ENCODE measurements at places on chromosomes 4 and X. TPM values are rescaled to one million over a fixed set of nuclear protein-coding genes. Genes with fewer than 3 reads are reported as not detected.

The INTS6L gene
- 8.7 TPM for total RNA-seq

The ERCC6L gene
- total RNA-seq, result not detected

The DIPK2B gene
- total RNA-seq, result 8.4 TPM

The ASB9 gene
- total RNA-seq, result 1.1 TPM

DNA sequence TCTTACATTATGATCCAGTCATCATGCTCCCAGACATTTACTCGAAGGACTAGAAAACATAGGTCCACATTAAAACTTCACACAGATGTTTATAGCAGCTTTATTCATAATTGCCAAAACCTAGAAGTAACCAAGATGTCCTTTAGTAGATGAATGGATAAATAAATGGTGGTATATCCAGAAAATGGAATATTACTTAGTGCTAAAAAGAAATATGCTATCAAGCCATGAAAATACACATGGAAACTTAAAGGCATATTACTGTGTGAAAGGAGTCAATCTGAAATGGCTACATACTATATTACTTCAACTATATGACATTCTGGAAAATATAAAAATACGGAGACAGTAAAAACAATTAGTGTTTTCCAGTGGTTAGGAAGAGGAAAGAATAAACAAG, 1039.1 kb upstream of the INTU start:
- no peak overlapping the region for H3K27ac ChIP-seq
- no peaks in the 10 kb centered on the region for H3K27me3 ChIP-seq
- H3K4me3 ChIP-seq, result no peak overlapping the region
- DNase-seq, result no peak
- H3K4me1 ChIP-seq, result no peaks in the 10 kb centered on the region

GRCh38 chr4:94036964-94037363, 170.7 kb upstream of the SMARCAD1 start:
- no peaks in the 10 kb centered on the region for H3K27me3 ChIP-seq
- H3K4me1 ChIP-seq, result no peaks in the 10 kb centered on the region
- no peak for DNase-seq
- no peak overlapping the region for H3K27ac ChIP-seq

DNA sequence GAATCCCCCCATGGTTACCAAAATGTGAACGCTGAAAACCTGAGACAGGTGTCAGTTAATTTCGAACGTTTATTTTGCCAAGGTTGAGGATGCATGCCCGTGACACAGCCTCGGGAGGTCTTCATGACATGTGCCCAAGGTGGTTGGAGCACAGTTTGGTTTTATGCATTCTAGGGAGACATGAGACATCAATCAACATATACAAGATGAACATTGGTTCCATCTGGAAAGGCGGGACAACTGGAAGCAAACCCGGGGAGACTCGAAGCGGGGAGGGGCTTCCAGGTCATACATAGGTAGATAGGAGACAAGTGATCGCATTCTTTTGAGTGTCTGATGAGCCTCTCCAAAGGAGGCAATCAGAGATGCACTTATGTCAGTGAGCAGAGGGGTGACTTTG, 11.0 kb upstream of the SH3BP2 start:
- DNase-seq, result peak; percentile 7
- H3K4me1 ChIP-seq, result no peaks in the 10 kb centered on the region
- no peaks in the 10 kb centered on the region for H3K36me3 ChIP-seq
- H3K27ac ChIP-seq, result no peak overlapping the region
- no peak overlapping the region for H3K4me3 ChIP-seq

- peak overlapping the region; percentile 83 for H3K27ac ChIP-seq
- DNase-seq, result peak; percentile 90
- no peaks in the 10 kb centered on the region for H3K4me1 ChIP-seq
- no peaks in the 10 kb centered on the region for H3K27me3 ChIP-seq
- H3K36me3 ChIP-seq, result no peaks in the 10 kb centered on the region
- no peak overlapping the region for H3K4me3 ChIP-seq
Measured at GRCh38 chr4:183987987-183988392, 82.9 kb downstream of the STOX2 start.

- H3K4me3 ChIP-seq, result no peak overlapping the region
- H3K36me3 ChIP-seq, result no peaks in the 10 kb centered on the region
- DNase-seq, result no peak
- H3K4me1 ChIP-seq, result no peaks in the 10 kb centered on the region
Measured at GRCh38 chrX:100642290-100642689, 1.7 kb upstream of the SRPX2 start.

- DNase-seq, result no peak
- H3K4me3 ChIP-seq, result no peak overlapping the region
- no peaks in the 10 kb centered on the region for H3K36me3 ChIP-seq
- no peak overlapping the region for H3K27ac ChIP-seq
- no peaks in the 10 kb centered on the region for H3K27me3 ChIP-seq
Measured at GRCh38 chrX:119266364-119266995, 30.4 kb downstream of the PGRMC1 start.

DNA sequence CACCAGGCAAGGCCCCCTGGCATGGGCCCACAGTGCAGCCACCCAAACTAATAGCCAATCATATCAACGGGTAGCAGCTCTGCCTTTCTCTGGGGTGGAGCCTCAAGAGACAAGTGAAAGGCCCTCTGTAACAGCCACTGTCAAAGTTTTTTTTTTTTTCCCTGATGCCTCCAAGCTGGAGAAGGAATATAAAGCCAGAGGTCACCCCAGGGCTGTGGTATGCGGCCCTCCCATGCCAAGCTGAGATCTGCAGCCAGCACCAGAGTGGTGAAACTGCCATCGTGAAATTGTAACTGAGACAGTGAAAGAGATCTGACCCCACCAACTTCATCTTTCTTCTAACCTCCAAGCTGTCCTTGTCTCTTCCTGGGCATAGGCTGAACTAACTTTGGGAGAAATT, 407.0 kb downstream of the KLHL4 start:
- H3K27me3 ChIP-seq, result no peaks in the 10 kb centered on the region
- H3K36me3 ChIP-seq, result no peaks in the 10 kb centered on the region
- H3K4me3 ChIP-seq, result no peak overlapping the region
- no peak overlapping the region for H3K27ac ChIP-seq
- no peaks in the 10 kb centered on the region for H3K4me1 ChIP-seq

DNA sequence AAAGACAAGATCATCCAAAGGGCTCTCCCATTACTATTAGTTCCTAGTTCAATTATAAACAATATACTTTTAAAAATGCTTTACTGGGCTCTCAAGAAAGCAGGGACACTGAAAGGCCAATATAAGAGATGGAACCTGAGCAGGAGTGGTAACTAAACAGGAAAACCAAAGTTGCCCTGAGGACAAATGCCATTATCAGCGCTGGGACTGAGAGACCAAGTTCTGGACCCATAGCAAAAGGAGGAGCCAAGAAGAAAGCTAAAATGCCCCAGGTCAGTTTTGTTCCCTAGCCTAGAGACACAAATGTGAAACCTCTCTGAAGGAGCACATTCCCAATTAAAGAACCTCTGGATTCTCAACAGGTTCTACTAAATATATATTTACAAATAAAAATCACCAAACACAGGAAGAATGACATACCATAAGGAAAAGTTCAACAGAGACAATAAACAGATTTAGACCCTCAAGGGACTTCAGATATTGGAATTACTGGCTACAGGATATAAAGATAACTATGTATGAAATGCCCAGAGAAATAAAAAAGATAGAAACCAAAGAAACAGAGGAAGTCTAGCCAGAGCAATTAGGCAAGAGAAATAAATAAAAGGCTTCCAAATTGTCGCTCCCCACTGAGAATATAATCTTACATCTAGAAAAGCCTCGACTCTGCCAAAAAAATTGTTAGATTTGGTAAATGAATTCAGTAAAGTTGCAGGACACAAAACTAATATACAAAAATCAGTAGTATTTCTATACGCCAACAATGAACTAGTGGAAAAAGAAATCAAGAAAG, 67.1 kb downstream of the KLHL8 start:
- DNase-seq, result no peak
- peaks cover 34% of the 10 kb centered on the region for H3K4me1 ChIP-seq
- H3K4me3 ChIP-seq, result no peak overlapping the region
- H3K27ac ChIP-seq, result no peak overlapping the region

DNA sequence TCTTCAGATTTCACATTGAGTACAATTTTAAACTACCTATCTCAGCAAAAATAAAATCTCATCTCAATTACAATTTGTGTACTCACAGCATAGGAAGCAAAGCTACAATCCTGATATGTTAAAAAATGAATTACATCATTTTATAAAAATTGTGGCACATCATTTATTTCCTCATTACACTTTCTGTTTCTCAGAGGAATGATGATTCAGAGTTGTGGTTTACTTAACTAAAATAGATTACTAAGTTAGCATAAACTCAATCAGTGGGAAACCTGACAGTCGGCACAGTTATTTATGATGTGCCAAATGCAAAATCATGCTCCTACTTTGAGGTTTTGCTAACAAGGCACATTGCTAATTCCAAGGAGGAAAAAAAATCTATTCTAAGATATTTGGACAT, 325.0 kb downstream of the FBXO8 start:
- H3K4me1 ChIP-seq, result no peaks in the 10 kb centered on the region
- no peak overlapping the region for H3K4me3 ChIP-seq
- H3K27ac ChIP-seq, result no peak overlapping the region

DNA sequence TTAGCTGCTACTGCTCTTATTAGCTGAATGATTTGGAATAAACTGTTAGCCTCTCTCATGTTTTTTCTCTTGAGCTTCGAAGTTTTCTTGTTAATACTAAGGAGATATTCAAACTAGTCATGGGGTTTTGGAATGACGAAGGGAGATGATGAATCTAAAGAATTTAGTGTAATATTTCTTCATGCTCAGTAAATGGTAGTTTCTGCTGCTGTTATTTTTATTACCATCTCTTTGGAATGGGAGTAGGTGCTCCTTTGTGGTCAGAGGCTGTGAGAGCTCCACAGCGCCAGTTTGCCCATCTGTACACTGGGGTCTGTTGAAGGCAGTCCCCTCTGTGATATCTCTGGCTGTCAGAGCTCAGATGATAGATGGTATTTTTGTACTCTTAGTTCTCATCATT, 33.7 kb downstream of the HTT start:
- no peaks in the 10 kb centered on the region for H3K36me3 ChIP-seq
- no peak overlapping the region for H3K4me3 ChIP-seq
- peak overlapping the region; percentile 43 for H3K27ac ChIP-seq

GRCh38 chr4:41205854-41206460, 8.4 kb downstream of the APBB2 start:
- no peak overlapping the region for H3K27ac ChIP-seq
- no peaks in the 10 kb centered on the region for H3K36me3 ChIP-seq
- H3K4me1 ChIP-seq, result peaks cover 68% of the 10 kb centered on the region
- no peaks in the 10 kb centered on the region for H3K27me3 ChIP-seq

- no peaks in the 10 kb centered on the region for H3K4me1 ChIP-seq
- no peak overlapping the region for H3K4me3 ChIP-seq
- H3K36me3 ChIP-seq, result no peaks in the 10 kb centered on the region
- DNase-seq, result no peak
Measured at GRCh38 chrX:38727668-38728067, 73.6 kb upstream of the MID1IP1 start.

DNA sequence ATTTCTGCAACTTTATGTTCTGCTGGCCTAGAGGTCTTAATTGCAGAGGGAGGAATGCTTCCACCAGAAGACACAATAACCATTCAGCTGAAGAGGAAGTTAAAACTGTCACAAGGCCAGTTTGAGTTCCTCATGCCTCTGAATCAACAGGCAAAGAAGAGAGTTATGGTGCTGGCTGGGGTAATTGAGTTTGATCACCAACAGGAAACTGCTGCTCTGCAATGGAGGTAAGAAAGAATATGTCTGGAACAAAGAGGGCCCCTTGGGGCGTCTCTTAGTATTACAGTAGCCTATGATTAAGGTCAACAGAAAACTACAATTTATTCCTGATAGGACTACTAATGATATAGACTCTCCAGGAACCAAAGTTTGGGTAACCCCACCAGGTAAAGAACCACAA, 744.0 kb downstream of the FSTL5 start:
- no peak for DNase-seq
- H3K36me3 ChIP-seq, result no peaks in the 10 kb centered on the region
- H3K27ac ChIP-seq, result no peak overlapping the region

DNA sequence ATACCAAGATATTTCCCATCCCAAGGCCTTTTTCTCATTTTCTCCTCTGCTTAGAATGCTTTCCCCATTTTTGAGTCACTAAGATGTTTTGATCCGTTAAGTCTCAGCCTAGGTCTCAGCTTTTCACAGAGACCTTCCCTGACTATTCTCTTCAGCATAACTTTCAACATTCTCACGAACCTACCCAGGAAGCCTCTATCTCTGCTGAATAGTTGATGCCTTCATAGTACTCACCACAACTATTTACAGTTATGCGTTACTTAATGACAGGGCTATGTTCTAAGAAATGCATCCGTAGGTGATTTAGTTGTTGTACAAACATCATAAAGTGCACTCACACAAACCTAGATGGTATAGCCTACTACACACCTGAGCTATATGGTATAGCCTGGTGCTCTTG, 64.5 kb downstream of the ARL9 start:
- H3K4me3 ChIP-seq, result no peak overlapping the region
- no peaks in the 10 kb centered on the region for H3K27me3 ChIP-seq
- no peak for DNase-seq
- H3K36me3 ChIP-seq, result no peaks in the 10 kb centered on the region

GRCh38 chr4:97786306-97786920, 356.9 kb downstream of the STPG2 start:
- H3K36me3 ChIP-seq, result no peaks in the 10 kb centered on the region
- H3K27me3 ChIP-seq, result no peaks in the 10 kb centered on the region
- H3K4me1 ChIP-seq, result no peaks in the 10 kb centered on the region
- H3K4me3 ChIP-seq, result no peak overlapping the region

All from sigmoid colon (tissue), 7 donors.